ENCODE measurements at places on chromosomes 11 and 22. TPM values are rescaled to one million over a fixed set of nuclear protein-coding genes. Genes with fewer than 3 reads are reported as not detected.

- DNase-seq = no peak
- no peak overlapping the region for H3K27ac ChIP-seq
- H3K4me3 ChIP-seq = no peak overlapping the region
- H3K4me1 ChIP-seq = peaks cover 20% of the 10 kb centered on the region
Observed at GRCh38 chr11:95443386-95443785, 212.4 kb upstream of the SESN3 start.

DNA sequence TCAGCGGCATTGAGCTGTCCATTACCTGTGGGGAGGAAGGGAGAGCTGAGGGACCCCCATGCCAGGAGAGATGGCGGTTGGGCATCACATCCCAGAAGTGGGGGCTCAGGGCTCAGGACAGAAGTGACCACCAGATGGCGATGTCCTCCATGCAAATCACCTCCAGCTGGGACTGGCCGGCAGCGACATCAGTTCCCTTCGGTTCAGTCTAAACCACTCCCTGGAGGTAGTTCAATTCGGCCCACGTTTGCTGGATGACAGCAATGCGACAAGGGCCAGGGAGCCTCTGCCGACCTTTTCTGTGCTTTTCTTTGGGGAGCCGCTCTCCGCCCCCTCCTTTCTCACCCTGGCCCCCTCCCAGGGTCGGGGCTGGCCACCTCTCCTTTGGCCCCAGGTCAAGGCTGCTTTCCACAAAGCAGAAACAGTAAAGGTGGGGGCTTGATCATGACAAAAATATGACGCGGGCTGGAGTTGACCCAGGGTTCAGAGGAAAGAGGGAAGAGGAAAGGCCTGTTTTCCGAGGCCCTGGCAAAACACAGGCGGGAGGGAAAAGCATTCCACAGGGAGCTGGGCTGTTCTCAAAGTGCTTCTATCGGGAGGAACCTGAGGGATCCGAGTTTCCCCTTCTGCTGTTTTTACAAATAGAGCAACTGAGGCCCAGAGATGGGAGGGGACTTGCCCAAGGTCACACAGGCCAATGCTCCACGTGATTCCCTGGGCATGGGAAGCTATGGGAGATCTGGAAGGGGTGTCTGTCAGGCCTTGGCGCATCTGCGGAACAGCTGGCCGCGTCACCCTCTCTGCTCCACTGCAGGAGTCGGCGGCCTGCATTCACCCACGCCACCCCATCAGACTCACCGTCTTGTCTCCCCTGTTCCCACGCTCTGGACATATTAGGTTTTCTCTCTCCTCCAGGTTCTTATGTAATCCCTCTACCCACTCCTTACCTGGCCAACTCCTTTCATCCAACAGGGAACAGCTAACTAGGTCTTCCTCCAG is 54.7 kb downstream of the FBXO7 start:
- peak overlapping the region; percentile 57 for H3K27ac ChIP-seq
- H3K36me3 ChIP-seq = no peaks in the 10 kb centered on the region
- peaks cover 53% of the 10 kb centered on the region for H3K4me1 ChIP-seq
- no peak overlapping the region for H3K4me3 ChIP-seq
- no peaks in the 10 kb centered on the region for H3K27me3 ChIP-seq

GRCh38 chr22:44328762-44329161 is 16.0 kb upstream of the SHISAL1 start:
- no peak for DNase-seq
- no peaks in the 10 kb centered on the region for H3K36me3 ChIP-seq
- no peak overlapping the region for H3K4me3 ChIP-seq
- H3K27ac ChIP-seq = no peak overlapping the region
- peaks cover 51% of the 10 kb centered on the region for H3K4me1 ChIP-seq

- no peaks in the 10 kb centered on the region for H3K27me3 ChIP-seq
- peaks cover 6% of the 10 kb centered on the region for H3K36me3 ChIP-seq
- DNase-seq = no peak
- no peak overlapping the region for H3K4me3 ChIP-seq
- H3K4me1 ChIP-seq = no peaks in the 10 kb centered on the region
- H3K27ac ChIP-seq = no peak overlapping the region
Observed at GRCh38 chr11:74371269-74372052, 26.8 kb downstream of the PGM2L1 start.

DNA sequence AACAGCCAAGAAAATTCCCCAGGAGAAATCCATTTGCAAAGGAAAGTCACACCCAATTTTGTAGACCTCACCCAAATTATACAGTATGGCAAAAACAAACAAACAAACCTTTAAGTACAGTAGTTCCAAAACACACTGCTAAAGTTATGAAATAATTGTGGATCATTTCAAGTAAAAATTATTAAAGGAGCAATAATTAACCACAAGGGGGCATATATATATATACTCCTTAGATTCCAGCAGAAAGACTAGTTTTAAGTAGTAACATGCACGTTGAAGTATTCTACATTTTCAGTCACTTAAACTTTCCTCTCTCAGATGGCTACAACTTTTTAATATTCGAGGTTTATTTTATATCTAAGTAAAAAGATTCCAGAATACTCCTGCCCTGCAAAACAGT is 26.8 kb downstream of the RNF141 start:
- no peak overlapping the region for H3K4me3 ChIP-seq
- H3K27me3 ChIP-seq = no peaks in the 10 kb centered on the region
- peaks cover 5% of the 10 kb centered on the region for H3K36me3 ChIP-seq
- H3K27ac ChIP-seq = no peak overlapping the region
- H3K4me1 ChIP-seq = peaks cover 3% of the 10 kb centered on the region

DNA sequence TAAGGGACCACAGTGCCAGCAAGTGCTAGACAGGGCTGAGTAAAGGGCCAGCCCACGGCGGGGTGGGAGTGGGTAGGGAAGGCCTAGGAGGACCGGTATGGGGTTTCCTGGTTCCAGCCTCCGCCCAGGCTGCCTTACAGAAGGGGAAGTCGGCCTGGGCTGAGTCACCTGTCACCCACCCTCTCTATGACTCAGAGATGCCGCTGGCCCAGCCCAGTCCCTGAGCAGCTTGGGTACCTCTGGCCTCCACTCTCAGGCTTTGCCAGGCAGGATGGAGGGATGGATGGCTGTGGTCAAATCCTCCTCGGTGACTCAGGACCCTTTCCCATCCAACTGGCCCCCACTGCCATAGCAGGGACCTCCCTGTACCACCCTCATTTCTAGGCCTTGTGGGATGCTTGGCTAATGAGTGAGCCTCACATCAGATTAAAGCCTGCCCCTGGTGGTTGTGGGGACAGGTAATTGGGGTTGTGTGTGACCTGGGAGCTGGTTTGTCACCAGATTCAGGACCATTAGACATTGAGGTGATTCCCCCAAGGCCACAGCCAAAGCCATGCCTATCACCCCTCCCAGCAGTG is 13.9 kb downstream of the SLC35E4 start:
- no peaks in the 10 kb centered on the region for H3K36me3 ChIP-seq
- H3K4me3 ChIP-seq = no peak overlapping the region
- no peaks in the 10 kb centered on the region for H3K27me3 ChIP-seq
- no peak overlapping the region for H3K27ac ChIP-seq
- peaks cover 4% of the 10 kb centered on the region for H3K4me1 ChIP-seq
- DNase-seq = no peak

DNA sequence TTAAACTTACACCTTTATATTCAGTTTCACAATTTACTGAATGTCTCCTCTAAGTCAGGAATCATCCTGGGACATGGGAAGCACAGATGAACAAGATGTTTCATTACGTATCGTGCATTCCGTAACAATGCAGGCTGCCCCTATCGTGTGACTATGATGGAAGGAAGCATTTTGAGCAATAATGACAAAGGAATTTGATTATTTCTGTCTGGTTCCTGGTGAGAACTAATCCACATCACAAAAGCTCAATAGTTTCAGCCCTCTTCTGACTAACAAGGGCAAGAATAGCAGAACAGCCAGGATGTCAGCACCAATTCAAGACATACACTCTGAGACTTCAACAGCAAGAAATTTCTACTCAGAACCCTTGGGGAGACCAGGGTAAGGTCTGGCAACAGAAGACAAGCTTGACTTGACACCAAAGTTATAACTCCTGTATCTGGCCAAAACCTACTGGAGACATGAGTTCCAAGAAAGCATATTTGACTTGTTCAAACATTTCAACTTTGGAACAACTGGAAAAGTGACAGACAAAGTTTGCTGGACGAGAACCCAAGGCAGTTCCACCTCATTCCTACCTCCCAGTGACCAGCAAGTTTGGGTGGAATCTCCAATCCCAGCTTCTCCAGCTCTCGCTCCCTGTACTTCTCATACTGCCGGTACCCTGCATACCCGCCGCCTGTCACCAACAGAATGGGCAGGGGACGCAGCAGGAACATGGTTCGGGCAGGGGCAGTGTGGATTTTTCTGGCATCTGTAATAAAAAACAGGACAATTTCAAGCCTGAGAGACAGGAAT is 14.3 kb downstream of the PISD start:
- H3K4me3 ChIP-seq = no peak overlapping the region
- no peaks in the 10 kb centered on the region for H3K4me1 ChIP-seq
- H3K36me3 ChIP-seq = peaks cover 37% of the 10 kb centered on the region
- H3K27me3 ChIP-seq = no peaks in the 10 kb centered on the region
- no peak overlapping the region for H3K27ac ChIP-seq

SLC22A6 gene
- total RNA-seq = not detected

- no peaks in the 10 kb centered on the region for H3K36me3 ChIP-seq
- no peak for DNase-seq
- H3K27ac ChIP-seq = no peak overlapping the region
Observed at GRCh38 chr22:38422611-38423511, 32.1 kb downstream of the KCNJ4 start.

DNA sequence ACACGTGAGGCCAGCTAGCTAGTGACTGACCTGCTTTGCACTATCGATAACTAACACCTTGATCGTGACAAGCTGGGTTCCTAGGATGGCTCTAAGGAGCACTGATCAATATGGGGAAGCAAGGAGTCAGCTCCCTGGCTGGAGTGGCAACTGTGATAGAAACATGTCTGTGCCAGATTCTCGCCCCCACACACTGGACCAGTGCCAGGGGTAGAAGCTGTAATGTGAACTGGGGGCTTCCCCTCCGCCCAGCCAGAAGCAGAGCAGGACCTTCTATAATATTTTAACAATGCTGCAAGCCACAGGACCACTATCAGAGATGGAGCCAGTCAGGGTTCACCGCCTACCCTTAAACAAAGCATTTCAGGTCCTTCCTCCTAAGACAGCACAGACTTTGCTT is 96.5 kb downstream of the DSCAML1 start:
- no peaks in the 10 kb centered on the region for H3K36me3 ChIP-seq
- no peak for DNase-seq
- no peak overlapping the region for H3K4me3 ChIP-seq
- peaks cover 10% of the 10 kb centered on the region for H3K27me3 ChIP-seq
- peaks cover 6% of the 10 kb centered on the region for H3K4me1 ChIP-seq

DNA sequence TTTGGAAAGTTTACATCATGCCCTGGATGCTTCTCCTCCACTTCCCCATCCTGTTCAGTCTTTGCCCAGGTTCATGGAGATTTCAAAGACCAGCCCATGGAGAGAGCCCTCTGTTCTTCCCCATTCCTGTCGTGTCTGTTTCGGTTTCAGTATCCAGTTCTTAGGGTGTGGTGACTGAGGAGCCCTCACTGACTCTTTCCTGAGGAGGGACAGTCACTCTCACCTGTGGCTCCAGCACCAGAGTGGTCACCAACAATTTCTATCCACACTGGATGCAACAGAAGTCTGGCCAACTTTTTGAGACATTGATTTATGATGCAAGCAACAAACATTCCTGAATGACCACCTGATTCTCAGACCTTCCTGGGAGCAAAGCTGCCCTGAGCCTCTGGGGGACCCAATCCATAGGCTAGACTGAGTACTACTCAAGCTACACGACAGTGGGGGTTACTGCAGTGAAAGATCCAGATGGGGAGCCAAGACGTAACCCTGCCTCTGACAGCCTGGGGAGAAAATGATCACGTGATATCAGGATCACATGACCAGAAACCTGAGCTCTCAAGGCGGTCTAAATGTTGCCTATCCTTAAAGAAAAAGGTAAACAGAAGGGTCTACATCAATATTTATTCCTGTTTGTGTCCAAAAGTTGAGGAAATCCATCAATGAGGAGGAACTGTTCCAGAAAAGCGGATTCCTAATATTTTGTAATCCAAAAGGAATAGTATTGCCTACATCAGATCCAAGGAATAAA is 76.2 kb upstream of the VPREB1 start:
- H3K27me3 ChIP-seq = peaks cover 19% of the 10 kb centered on the region
- H3K4me3 ChIP-seq = no peak overlapping the region
- no peaks in the 10 kb centered on the region for H3K36me3 ChIP-seq

NCR3LG1 gene
- total RNA-seq = 0.44 TPM

SLC6A5 gene
- not detected for total RNA-seq

GRCh38 chr22:47943729-47944700 is 1181.6 kb downstream of the TBC1D22A start:
- H3K27ac ChIP-seq = no peak overlapping the region
- DNase-seq = no peak
- no peaks in the 10 kb centered on the region for H3K27me3 ChIP-seq
- H3K36me3 ChIP-seq = no peaks in the 10 kb centered on the region
- no peak overlapping the region for H3K4me3 ChIP-seq

GRCh38 chr11:2662024-2662312 is 37.8 kb downstream of the KCNQ1OT1 start:
- H3K4me1 ChIP-seq = peaks cover 55% of the 10 kb centered on the region
- no peaks in the 10 kb centered on the region for H3K27me3 ChIP-seq
- peaks cover 26% of the 10 kb centered on the region for H3K36me3 ChIP-seq
- no peak overlapping the region for H3K4me3 ChIP-seq

NF2 gene
- 30.1 TPM for total RNA-seq

CBX6 gene
- 24.9 TPM for total RNA-seq

DNA sequence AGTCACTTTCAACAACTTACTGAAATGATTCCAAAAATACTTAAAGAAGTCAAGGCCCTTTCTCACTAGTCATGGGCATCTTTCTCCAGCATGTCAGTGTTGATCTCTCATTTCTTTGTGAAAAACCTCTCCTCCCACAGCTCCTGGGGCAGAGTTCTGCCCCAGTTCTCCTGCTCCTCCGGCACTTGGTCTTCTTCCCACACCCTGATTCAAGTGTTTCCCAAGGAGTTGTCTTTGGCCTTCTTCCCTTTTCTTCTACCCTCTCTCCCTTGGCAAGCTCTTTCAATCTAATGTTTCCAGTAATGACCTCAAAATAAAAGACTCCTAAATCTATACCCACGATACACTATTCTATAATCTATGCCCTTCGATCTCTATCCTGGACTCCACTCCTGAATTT is 42.1 kb upstream of the CCDC34 start:
- DNase-seq = no peak
- no peak overlapping the region for H3K27ac ChIP-seq
- no peaks in the 10 kb centered on the region for H3K36me3 ChIP-seq
- H3K27me3 ChIP-seq = no peaks in the 10 kb centered on the region
- no peak overlapping the region for H3K4me3 ChIP-seq

GRCh38 chr11:24312464-24313238 is 184.2 kb upstream of the LUZP2 start:
- no peak for DNase-seq
- H3K36me3 ChIP-seq = no peaks in the 10 kb centered on the region
- no peaks in the 10 kb centered on the region for H3K4me1 ChIP-seq
- H3K27ac ChIP-seq = no peak overlapping the region
- no peaks in the 10 kb centered on the region for H3K27me3 ChIP-seq

OR51B2 gene
- 0.09 TPM for total RNA-seq

LDHAL6A gene
- total RNA-seq = not detected

AMOTL1 gene
- 53.9 TPM for total RNA-seq

C22orf31 gene
- 2.1 TPM for total RNA-seq

RBMXL2 gene
- 0.04 TPM for total RNA-seq

GRCh38 chr22:50548040-50548920 is 2.6 kb downstream of the KLHDC7B start:
- no peak overlapping the region for H3K27ac ChIP-seq
- H3K4me1 ChIP-seq = peaks cover 13% of the 10 kb centered on the region
- DNase-seq = no peak
- peaks cover 70% of the 10 kb centered on the region for H3K27me3 ChIP-seq

GRCh38 chr22:41447435-41448188 is 1.0 kb upstream of the TOB2 start:
- H3K4me3 ChIP-seq = peak overlapping the region; percentile 98
- peaks cover 22% of the 10 kb centered on the region for H3K4me1 ChIP-seq
- H3K27me3 ChIP-seq = no peaks in the 10 kb centered on the region

All from muscle of leg (tissue), 16 donors.